ENCODE measurements at places on chromosomes 12 and 14.

DNA sequence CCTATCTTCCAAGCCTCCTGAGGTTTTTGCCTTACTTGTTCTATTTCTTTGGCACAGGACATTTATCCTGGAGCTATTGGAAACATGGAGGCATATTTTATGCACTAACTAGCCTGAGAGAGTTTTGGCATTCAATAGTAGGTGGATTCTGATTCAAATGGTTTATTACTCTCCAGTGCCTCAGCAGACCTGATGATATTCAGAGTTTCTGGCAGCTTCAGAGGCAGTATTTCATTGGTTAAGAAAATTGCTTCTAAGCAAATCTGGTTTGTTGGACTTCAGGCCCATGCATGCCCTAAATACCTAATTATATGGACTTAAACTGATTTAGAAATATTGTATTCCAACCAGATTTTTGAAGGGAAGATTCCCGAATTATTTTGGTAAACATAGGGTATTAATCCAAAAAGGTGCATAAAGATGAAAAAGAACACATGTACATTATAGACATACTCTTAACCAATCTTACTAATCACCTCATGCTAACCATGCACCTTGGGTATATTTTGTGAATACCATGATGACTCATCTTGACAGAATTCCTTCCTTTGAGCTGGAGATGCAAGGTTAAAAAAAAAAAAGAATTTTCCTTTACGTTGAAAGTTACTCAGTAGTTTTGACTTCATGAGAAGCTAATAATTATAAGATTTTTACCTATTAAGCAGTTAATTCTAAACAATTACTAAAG is 44.3 kb upstream of the KTN1 start:
- no peak for DNase-seq

DNA sequence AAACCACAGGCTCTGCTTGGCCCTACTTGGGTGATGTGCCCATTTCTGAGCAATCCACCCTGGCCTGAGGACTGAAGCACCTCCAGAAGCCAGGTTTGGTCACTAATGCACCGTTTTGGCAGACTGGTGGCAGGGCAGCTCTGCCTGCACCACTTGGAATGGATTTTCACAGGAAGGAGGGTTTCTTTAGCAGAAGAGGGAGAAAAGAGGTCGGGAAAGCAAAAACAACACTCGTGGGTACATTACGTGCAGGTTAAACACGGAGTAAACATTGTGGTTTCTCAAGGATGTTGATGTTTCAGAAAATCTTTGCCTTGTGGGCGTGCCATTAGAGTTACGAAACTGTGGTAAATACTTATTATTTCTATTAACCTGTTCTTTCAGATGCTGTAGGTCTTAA is 70.8 kb downstream of the KCNA5 start:
- no peak for DNase-seq

DNA sequence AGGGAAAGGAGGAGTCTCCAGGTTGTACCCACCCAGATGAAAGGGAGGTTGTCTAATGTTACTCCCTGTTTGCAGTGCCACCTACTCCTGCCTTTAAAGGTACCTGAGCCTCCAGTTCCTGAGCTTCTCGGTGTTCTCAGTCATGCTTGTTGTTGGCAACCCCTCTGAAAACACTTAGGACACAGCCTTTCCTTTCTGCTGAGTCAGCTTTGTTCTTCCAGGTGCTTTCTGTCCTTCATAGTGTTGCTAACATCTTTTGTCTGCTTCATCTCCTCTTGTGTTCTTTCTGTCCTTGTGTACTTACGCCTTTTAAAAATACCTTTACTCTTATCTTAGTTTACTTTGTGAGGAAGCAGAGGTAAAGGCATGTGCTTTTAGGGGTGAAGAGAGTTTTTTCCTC is 97.0 kb upstream of the NEDD1 start:
- no peak for DNase-seq

- DNase-seq: no peak
Observed at GRCh38 chr12:2263901-2264300, 211.1 kb downstream of the CACNA1C start.

- DNase-seq: no peak
Observed at GRCh38 chr12:39835517-39836489, 216.2 kb upstream of the ABCD2 start.

GRCh38 chr12:25970916-25971653 is 12.6 kb downstream of the RASSF8 start:
- no peak for DNase-seq

DNA sequence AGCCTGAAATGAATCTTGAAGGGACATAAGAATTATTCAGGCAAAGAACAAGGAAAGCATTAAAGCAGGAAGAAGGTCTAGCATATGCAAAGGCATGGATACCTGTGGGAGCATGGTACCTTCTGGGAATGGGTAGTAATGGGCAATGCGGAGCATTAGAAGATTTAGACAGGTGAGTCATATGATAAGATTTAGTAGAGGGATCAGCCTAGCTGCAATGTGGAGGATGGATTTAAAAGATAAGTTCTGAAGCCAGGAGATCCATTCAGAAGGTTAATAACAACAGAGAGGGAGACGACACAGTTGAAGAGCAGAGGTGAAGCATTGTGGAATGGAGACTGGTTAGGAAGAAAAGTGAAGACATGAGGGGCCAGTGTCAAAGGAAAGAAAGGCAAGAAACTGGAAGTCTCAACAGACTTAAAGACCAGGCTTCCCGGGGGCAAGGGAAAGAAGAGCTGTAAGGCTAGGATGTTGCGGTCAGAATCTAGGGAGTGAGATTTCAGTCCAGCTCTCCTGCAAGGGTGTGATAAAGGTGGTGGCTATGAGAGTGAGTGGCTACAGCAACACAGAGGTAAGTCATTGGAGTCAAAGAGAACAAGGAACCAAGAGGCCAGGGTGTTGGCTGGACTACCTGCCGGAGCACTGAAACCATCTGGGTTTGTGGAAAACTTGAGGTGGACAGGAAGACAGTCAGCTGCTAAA is 5.6 kb upstream of the STAT6 start:
- DNase-seq: no peak

GRCh38 chr12:14958361-14959125 is 2.9 kb downstream of the ARHGDIB start:
- DNase-seq: no peak

- no peak for DNase-seq
Observed at GRCh38 chr12:55762646-55763045, 19.7 kb downstream of the GDF11 start.

DNA sequence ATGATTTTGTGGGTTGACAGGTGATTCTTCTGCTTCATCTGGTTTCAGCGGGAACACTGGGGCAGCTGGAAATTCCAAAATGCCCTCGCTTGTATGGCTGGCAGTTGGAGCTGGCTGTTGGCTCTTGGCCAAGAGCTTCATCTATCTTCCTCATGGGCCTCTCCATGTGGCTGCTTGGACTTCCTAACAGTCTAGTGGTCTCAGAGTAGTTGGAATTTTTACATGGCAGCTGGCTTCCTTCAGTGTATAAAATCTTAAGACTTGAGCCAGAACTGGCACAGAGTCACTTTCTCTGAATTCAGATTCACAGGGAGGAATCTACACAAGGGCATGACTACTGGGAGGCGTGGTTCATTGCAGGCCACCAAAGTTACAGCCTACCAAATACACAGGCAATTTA is 204.9 kb upstream of the RMST start:
- DNase-seq: no peak

DNA sequence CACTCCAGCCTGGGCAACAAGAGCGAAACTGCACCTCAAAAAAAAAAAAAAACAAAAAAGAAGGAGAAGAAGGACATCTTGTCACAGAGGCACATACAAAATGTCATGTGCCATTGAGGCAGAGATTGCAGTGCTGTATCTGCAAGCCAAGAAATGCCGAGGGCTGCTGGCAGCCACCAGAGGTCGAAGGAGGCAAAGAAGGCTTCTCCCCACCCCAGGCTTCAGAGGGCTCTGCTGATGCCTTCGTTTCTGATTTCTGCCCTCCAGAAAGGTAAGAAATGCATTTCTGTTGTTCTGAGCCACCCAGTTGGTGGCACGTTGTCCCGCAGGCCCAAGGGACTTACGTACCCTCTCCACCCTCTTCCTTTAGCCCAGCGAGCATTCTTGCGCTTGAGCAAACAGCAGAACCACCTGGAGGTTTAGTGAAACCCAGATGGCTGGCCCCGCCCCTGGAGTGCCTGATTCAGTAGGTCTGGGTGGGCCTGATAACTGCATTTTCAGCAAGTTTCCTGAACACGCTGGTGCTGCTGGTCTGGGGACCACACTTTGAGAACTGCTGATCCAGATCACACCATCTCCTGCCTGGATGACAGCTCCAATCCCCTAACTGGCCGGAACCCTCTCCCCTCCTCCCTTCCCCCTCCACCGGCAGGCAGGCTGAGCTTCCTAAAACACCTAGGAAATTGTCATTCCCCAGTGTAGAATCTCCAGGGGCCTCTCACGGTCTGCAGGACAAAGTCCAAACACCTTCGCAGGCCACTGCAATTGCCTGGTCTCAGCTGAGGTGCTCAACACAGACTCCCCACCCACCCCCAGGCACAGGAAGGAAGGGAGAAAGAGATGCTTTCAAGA is 21.1 kb upstream of the SCARB1 start:
- no peak for DNase-seq

- no peak for DNase-seq
Observed at GRCh38 chr12:7934091-7934888, 1.7 kb downstream of the SLC2A3 start.

- DNase-seq: no peak
Observed at GRCh38 chr12:62214846-62215245, 45.4 kb upstream of the USP15 start.

- no peak for DNase-seq
Observed at GRCh38 chr14:105171004-105171673, 2.6 kb upstream of the JAG2 start.

DNA sequence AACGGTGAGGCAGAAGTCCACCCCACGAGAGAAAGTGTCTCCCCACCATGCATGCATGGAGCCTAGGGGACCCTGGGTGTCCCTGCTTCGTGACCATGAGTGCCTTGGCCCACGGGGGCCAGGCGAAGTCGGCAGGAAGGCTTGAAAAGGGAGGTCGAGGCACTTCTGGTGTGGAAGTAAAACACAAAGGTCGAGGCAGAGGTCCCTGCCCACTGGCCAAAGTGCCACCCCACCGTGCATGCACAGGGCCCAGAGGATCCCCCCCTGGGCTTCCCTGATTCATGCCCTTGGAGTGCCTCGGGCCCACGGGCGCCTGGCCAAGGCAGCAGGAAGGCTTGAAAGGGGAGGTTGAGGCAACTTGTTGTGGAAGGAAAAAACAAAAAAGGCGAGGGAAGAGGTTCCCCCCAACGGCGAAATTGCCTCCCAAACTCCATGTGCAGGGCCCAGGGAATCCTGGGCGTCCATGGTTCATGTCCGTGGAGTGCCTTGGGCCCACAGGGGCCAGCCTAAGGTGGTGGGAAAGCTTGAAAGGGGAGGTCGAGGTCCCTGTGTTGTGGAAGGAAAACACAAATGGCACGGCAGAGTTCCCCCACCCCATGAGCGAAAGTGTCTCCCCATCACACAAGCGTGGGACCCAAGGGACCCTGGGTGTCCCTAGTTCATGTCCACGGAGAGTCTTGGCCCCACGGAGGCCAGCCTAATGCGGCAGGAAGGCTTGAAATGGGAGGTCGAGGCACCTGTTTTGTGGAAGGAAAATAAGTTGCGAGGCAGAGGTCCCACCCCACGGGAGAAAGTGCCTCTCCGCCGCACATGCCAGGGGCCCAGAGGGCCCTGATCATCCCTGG is 372.1 kb downstream of the ALG10 start:
- DNase-seq: peak; percentile 4

DNA sequence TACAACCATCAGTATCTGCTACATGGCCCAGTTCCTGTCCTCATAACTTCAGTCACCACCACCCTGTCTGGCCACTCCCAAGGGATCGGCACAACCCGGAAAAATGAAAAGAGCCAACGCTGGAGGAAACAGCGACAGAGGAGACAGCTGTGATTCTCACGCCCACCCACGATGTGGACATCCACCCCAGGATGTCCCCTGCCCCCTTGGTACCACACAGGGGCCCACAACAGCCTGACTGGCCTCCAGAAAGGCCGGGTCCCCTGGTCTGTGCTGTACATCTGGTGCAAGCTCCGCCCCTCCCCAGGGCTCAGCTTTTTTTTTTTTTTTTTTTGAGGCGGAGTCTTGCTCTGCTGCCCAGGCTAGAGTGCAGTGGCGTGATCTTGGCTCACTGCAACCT is 12.5 kb downstream of the RPS6KL1 start:
- no peak for DNase-seq

- DNase-seq: no peak
Observed at GRCh38 chr14:54438703-54439102, 2.5 kb downstream of the CNIH1 start.

DNA sequence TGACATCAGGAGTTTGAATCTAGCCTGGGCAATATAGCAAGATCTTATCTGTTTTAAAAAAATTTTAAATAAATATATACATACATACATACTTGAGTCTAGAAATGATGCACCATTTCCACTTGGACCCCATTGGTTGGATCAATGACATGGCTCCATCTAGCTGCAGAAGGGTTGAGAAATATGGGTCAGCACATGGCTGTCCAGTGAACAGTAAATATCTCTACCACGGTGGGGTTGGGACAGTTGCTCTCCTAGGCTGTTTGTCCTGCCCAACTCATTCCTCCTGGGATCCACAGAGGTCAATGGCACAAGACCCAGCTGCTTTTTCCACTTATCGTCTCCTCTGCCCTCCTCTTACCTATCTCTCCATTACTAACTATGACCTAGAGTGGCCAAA is 23.6 kb downstream of the PLEKHH1 start:
- no peak for DNase-seq

DNA sequence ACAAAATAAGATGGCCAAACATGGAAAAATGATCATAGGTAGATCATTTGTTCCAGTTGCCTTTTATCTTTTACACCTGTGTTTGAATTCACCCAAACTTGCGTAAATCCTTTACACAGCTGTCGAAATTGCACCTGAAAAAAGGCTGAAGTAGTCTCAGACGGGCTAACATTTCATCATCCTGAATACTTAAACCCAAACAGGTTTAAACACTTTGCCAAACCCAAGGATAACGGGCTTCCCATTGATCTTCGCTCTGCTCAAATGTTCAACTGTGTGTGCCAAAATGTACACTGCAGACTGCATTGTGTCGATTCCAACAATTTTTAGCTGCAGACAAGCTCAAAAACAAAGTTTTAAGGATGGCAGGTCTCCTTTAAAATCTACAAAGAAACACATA is 288.7 kb upstream of the DDHD1 start:
- DNase-seq: no peak

DNA sequence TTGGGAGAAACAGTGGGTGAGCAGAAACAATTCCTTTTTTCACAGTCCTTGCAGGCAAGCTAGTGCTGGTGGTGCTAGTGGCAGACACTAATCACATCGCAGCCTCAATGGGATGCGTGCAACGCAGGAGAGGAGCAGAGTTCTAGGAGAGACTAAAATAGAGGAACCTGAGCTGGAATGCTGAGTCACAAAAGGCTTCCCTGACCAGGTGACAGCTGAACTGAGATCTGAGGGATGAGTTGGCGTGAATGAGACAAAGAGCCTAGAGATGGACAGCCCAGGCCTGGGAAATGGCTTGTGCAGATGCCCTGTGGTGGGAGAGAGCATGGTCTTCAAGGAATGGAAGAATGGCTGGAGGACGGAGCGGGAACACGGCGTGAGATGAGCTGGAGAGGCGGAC is 25.8 kb downstream of the ACADS start:
- DNase-seq: no peak
